Lung microvascular endothelial cell (primary cell): ENCODE measurements at places on chromosomes 1 and 21. TPM values are rescaled to one million over a fixed set of nuclear protein-coding genes. Genes with fewer than 3 reads are reported as not detected.

DNA sequence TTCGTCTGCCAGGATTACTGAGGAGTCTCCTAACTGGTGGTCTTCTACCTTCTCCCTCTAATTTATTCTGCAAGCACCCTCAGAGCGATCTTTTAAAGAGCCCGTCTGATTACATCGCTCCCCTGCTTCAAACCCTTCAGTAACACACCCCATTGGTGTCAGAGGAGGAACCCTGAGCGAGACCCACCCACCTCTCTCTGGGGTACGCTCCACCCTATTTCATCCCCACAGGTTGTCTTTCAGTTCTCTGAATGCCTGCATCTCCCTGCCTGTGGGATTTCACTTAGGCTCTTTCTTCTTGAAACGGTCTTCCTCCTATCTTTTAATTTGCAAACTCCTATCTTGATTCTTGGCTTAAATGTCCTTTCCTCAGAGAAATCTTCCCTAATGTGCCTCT, 39.4 kb downstream of the C1orf21 start:
- no peak for DNase-seq

DNA sequence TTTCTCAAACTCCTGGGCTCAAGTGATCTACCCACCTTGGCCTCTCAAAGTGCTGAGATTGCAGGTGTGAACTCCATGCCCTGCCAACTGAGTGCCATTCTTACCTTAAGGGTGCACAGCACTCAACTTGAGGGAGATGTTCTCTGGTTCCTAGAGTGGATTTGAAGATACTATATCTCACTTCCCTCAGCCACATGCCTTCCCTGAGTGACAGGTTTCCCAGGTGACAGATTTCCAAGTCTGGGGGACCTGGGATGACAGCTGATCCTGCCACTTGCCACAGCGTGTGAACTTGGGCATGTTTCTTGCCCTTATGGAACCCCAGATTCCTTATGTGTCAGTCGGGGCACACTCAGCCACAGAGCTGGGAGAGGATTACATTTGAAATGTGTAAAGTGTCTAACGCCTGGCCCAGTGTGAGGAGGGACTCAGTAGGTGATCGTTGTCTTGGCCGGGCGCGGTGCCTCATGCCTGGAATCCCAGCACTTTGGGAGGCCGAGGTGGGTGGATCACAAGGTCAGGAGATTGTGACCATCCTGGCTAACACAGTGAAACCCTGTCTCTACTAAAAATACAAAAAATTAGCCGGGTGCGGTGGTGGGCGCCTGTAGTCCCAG, 29.6 kb upstream of the BTG2 start:
- no peak for DNase-seq

DNA sequence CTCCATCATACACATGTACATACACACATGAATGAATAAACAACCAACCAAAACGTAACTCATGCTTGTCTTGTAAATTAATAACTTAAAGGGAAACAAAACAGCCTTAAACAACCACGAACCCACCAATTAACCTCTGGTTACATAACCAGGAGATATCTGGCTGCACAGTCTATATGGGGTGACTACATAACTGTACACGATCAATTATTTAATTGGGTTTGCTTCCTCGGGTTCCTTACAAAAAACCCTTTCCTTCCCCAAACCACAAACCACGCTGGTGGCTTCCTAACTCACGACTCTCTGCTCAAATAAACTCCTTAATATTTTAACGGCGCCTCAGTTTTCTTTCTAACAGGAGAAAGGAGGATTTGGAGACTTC, 744 bp downstream of the ZNF670 start:
- DNase-seq: no peak

GRCh38 chr1:246492611-246493245, 14.4 kb downstream of the SMYD3 start:
- peak; percentile 83 for DNase-seq

DNA sequence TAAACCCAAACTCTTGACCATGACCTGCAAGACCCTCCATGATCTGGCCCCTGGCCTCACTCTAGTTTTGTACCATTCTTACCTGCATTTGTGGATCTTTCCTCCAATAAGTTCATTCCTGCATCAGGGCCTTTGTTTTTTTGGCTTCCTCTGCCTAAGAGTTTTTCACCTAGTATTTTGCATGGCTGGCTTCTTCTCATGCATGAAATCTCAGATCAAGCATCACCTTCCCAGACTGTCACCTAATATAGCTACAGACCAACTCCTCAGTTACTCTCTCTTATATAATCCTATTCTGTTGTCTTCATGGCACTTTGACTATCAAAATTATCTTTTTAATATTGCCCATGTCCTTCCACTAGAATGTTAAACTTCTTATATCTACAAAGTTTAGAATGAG, 54.2 kb downstream of the BTBD8 start:
- no peak for DNase-seq

OLFML2B gene
- total RNA-seq: 0.22 TPM in 1 of 2 replicates, not detected in the other

KCNAB2 gene
- total RNA-seq: 0.65 and 0.99 TPM in 2 replicates

GRCh38 chr1:162954824-162955223, 93.8 kb upstream of the CCDC190 start:
- no peak for DNase-seq

GRCh38 chr1:151934048-151934493, 24.8 kb upstream of the THEM4 start:
- DNase-seq: peak; percentile 68

BCL2L15 gene
- total RNA-seq: under 0.01 and 0.22 TPM in 2 replicates
